Dermis blood vessel endothelial cell (primary cell): ENCODE measurements at places on chromosomes 16 and 17. TPM values are rescaled to one million over a fixed set of nuclear protein-coding genes. Genes with fewer than 3 reads are reported as not detected.
A peak's percentile ranks its signal among the peaks of the same experiment; 100 is the strongest.

Gene CFAP119
- total RNA-seq = 0.93 and 1.2 TPM in 2 replicates

Gene FA2H
- not detected in 2 replicates for total RNA-seq

Gene TMEM132E
- not detected in 2 replicates for total RNA-seq

- DNase-seq = peak; percentile 25
These were observed 10.9 kb downstream of the RARA start for GRCh38 chr17:40319651-40320540.

DNA sequence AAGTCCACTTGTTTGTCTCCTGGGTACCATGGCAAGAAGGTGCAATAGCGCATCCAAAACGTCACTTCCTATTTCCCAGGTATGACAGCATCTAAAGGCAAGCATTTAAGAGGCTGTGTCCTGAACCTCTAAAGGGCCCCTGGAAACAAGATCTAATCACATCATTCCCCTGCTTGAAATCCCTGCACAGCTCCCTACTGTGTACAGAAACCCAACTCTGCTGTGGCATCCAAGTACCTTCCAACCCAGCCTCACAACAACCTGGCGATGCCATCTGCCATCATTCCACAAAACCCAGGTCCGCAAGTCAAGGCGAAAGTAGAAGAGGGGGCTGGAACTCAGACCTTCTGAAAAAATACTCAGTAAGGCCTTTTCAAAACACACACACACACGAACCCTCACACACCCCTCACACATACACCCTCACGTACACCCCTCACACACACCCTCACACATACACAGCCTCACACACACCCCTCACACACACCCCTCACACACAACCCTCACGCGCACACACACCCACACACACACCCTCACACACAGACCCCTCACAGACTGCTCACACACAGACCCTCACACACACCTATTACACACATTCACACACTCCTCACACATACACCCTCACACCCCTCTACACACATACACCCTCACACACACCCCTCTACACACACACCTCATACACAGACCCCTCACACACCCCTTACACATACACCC, 24.5 kb downstream of the C17orf67 start:
- DNase-seq = no peak

DNA sequence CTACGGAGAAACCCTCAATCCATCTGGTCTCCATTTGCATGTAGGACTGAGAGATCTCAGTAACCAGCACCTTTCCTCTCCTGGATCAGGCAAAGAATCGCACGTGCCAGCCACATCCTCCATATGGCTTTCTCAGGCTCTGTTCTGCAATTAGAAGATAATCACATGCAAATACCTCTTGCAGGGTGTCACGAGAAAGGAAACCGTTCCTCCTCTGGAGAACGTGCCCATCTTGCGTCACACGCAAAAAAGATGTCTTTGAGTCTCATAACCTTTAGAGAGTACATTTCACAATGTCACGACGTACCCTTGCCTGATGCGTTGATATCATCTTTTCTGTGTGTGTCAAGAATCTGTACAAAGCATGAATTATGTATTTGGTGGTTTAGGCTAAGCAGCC, 36.2 kb upstream of the DNAH17 start:
- DNase-seq = no peak

DNA sequence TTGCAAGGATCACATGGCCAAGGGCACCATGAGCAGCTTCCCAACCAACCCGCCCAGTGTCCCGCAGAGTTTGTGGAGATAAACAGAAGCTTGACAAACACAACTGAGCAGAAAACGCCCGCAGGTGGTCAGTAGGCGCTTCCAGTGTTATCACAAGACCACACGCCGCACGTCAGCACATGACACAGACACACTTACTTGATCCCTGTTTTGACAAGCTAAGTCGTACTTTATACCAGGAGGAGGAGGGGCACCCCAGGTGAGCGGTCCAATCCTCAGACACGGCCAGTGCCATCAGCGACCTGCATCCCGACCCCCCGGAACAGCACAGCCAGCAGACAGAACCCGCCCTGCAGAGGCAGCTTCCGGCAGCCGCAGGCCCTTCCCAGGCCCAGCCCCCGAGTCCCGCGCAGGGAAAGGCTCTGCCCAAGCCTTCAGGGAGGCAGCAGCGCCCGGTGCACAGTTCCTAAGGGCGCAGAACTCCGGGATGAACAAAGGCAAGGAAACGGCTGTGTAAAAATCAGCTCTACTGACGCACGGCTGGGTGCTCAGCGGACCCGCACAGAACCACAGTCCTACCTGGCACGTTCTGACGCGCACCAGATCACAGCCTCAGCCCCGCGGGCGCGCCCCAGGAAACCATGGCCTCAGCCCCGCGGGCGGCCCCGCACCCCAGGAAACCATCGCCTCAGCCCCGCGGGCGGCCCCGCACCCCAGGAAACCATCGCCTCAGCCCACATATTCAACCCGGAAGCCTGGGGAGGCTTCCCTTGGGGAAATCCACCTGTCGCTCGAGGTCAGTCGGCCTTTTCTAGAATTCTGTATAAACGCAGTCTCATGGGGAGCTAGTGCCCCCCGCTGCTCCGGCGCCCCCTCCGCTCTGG, 27.8 kb downstream of the AXIN1 start:
- DNase-seq = peak; percentile 26

- no peak for DNase-seq
These were observed 103.9 kb upstream of the NETO2 start for GRCh38 chr16:47247690-47248089.

- peak; percentile 20 for DNase-seq
These were observed 20.2 kb downstream of the NGFR start for GRCh38 chr17:49515196-49515770.

DNA sequence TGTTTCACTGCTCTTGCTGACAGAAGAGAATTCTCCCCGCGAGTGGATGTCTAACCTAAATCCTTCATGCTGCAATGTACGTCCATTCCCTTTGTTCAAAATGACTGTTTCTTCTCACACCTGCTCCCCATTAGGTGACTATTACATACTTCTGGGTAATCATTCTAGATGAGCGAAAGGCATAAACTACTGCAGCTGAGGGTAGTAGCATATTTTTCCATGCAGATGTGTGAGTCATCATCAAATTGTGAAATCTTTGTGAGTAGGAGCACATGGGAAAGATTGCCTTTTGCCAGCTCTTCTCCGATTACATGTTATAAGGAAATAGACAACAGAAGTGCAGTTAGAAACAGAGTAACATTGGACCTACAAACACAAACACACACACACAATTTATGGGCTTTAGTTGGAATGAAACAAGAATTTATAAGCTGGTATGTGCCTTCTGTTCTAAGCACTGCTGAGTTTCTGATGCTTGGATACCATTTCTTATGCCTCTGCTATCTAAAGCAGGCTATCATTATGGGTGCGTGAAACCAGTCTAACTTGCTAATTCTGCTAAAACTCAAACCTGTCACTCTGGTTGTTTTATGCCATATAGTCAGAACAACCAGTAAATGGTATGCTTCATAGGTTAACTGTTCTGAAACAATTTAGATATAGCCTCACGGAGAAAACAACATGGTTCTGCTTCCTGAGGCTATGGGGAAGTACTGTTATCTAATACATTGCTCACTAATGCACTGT, 346.9 kb upstream of the PSMD7 start:
- DNase-seq = no peak

GRCh38 chr16:88685156-88686061, 898 bp downstream of the SNAI3 start:
- peak; percentile 54 for DNase-seq

DNA sequence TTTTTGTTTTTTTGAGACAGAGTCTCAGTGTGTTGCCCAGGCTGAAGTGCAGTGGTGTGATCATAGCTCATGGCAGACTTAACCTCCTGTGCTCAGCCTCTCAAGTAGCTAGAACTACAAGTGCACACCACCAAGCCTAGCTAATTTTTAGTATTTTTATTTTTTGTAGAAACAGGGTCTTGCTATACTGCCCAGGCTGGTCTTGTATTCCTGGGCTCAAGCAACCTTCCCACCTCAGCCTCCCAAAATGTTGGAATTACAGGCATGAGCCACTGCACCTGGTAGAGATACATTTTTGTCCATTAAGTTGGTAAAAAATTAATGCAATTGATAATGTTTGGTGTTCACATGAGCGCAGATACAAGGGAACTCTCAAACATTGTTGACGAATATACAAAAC, 22.2 kb upstream of the SRCIN1 start:
- no peak for DNase-seq

GRCh38 chr16:8251298-8251697, 339.0 kb downstream of the TMEM114 start:
- DNase-seq = no peak

DNA sequence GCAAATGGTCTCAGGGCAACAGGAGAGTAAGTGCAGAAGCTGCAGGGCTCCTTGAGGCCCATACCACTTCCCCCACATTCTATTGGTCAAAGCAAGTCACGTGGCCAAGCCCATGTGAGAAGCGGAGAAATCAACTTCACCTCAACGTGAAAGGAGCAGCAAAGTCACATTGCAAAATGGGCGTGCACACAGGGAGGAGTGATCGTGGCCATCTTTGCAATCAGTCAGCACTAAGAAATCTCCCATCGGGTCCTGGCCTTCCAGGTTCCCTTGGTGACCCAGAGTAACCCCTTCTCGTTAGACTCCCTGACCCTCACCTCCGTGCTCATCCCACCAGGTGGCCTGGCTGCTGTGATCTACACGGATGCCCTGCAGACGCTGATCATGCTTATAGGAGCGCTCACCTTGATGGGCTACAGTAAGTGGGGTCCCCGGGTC, 38.0 kb downstream of the SLC5A11 start:
- no peak for DNase-seq

- no peak for DNase-seq
These were observed 6.0 kb upstream of the NT5M start for GRCh38 chr17:17297217-17297616.

- peak; percentile 30 for DNase-seq
These were observed at the start of gene SLFN14 for GRCh38 chr17:35560703-35561102. TSS of gene SLFN14 (minus strand) at chr17:35560819. CDS start at chr17:35558062, 2,757 bp downstream.

DNA sequence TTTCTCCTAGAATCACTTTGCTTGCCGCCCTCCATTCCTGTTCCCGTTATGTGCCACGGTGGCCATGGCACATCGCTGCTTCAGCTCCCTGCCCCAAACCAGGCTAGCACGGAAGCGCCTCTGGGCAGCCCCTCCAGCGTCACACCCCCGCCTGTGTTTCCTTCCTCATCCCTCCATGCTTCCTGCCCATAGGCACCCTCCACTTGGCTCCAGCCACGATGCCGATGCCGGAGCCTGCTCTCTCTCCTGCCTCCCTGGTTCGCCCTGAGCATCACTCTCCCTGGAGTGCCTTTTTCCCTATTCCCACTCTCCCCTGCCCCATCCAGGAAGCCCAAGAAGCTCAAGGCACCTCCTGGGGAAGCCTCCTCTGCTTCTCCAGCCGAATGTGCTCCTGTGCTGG, 3.2 kb upstream of the ARHGAP23 start:
- peak; percentile 43 for DNase-seq

DNA sequence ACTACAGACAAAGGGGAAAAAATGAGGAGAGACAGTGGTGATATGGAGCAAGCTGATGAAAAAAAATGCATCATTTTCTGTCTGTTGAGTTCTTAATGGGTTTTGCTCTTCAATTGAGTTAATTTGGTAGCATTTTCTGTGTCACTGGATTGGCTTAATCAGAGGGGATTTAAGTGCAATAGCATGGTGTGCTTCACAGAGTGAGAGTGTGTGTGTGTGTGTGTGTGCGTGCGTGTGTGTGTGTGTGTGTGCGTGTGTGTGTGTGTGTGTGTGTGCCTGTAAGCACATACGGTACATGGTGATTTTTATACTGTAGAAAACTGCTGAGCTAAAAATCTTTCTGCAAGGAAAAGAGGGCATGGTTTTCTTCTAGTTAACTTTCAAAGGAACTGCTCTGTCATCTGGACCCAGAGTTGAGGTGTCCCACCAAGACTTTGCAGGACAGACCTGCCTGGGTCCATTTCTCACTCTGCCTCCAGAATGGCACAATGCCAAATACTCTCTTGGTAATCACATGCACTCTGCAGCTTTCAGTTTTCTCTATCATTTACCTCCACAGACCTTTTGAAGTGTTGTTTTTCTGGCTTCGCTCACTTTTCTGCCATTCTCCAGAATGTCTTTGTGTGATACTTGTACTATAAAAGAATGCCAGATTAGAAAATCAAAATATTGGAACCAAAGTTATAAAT, 952.6 kb upstream of the SOX9 start:
- no peak for DNase-seq

DNA sequence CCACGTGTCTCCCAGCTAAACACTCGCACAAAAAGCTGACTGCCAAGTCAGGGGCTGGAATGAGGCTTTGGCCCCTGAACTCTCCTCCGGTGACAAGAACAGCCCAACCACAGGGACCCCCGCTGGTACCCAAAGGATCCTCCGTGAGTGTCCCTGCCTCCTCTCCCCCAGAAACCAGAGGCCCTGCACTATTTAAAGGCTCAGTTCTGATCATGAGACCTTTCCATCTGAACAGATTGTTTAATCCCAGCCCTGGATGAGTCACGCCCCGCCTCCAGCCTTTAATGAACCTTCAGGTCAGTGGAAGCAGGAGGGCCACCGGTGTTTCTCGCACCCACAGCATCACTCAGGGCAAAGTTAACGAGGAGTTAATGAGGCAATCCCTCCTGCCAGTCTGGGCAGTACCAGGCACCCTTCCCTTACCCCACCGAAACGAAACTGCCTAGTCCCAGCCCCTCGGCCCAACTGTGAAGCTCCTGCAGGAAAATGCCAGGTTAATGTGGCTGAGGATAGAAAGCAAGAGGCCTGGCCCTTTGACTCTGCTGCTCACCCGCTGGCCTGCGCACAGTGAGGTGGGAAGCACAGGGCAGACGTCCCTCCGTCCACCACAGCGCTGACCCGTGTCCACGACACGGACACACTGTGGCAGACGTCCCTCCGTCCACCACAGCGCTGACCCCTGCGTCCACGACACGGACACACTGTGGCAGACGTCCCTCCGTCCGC, 32.4 kb downstream of the TIMM22 start:
- peak; percentile 33 for DNase-seq

GRCh38 chr17:51536627-51537026, 276.3 kb downstream of the UTP18 start:
- DNase-seq = no peak
